ENCODE measurements at places on chromosomes 16 and 17.

DNA sequence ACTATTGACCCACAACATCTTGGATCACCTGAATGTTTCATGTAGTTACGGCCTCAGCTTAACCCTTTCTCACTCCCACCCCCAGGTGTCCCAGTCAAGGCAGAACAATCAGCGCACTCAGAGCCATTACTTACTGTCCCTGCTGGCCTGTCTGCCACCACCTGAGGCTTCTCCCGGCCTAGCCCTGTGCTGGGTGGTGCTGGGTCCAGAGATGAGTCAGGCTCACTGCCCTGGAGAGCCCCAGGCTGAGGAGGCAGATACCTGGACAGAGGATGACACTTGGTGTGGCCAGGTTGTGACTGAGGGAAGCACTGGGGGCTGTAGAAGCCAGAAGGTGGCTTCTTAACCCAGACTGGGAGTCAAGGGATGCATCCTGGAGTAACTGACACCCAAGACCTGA lies 4.0 kb upstream of the SLC5A2 start:
- no peak for DNase-seq

GRCh38 chr16:3012828-3013420 lies at the start of gene CLDN9:
Gene CLDN9, plus strand, starts transcription at chr16:3012923. Its CDS starts 440 bp downstream, at chr16:3013363.
- no peak for DNase-seq

DNA sequence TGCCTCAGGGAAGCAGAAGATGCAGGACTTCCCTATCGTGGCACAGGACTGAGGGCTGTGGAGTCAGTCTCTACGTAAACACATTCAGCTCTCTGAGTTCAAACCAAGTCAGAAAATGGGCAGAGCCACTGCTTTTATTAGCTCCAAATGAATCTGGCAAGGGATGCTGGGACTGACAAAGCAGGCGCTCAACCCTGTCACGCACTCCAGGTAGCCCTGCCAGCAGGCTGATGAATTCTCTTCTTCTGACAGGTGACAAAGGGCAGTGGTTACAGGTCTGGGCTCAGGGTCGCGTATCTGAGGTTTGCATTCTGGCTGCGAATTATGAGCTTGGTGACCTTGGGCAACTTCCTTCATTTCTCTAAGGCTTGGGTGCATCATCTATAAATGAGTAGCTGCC lies 9.4 kb downstream of the RPH3AL start:
- DNase-seq: no peak

DNA sequence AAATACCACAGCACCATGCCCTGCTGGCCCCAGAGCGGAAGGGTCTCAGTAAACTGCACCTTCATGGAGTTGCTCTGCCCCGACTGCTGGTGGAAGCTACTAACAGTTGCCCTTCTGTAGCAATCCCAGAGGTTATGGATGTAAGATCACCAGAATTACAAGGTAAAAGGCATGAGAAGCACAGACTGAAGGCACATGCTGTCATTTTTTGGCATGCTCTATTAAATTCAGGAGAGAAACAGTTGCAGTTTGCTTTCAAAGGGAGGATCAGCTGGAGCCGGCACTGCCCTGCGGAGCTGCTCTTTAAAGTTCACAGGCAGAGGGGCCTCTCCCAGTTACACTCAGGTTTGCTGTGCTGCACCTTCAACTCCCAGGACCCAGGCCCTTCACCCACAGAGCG lies 19.2 kb downstream of the NPRL3 start:
- no peak for DNase-seq

- DNase-seq: peak; percentile 22
Measured at GRCh38 chr16:56047307-56048234, 143.7 kb upstream of the GNAO1 start.

GRCh38 chr17:72618001-72618509 lies 474.4 kb downstream of the SLC39A11 start:
- DNase-seq: peak; percentile 27

Measured in left cardiac atrium (tissue), 4 donors.